ENCODE measurements at places on chromosomes 2 and 18.

DNA sequence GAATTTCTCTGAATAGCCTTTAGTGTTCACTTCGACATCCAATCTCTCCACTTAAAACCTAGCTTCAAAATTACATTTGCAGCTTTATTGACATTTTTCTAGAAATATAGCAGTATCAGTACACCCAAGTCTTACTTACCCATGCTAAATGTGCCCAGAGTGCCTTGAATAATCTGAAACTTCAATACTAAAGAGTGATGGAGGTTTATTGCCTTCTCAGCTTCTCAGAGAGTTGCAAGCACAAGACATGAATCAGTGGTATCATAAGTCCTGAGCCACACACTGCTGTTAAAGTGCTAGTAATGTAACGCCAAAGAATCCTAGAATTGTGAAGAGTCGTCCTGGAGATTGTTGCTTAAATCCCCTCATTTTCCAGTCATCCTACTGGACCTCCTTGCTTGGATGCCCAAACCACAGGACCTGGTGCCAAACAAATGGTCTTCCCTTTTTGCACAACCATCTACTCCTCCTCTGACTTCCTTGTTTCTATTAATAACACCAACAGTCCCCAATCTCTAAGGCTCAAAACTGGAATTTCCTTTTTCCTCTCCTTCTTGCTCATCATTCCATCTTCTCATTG is 83.2 kb upstream of the SPATS2L start:
- ATAC-seq = no peak

GRCh38 chr2:119425119-119425405 is 6.6 kb upstream of the TMEM37 start:
- ATAC-seq = no peak

DNA sequence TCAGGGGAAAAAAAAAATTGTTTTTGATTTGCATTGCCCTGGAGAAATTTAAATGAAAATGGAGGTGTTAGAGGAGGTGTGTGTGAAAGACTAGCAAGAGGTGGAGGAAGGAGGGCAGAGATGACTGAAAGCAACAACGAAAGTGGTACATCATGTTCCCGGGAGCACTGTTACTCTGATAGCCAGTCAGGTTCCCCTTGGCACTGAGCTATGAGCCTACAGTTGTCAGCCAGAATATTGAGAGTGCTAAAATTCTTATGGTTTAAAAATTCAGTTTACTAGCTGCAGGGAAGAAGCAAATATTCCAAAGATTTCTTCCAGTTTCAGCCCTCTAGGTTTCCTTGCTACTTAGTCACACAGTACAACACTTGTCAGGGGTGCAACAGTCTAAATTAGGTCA is 366.7 kb upstream of the DLGAP1 start:
- ATAC-seq = no peak

- ATAC-seq = no peak
Observed at GRCh38 chr18:79625195-79625923, 54.2 kb upstream of the CTDP1 start.

DNA sequence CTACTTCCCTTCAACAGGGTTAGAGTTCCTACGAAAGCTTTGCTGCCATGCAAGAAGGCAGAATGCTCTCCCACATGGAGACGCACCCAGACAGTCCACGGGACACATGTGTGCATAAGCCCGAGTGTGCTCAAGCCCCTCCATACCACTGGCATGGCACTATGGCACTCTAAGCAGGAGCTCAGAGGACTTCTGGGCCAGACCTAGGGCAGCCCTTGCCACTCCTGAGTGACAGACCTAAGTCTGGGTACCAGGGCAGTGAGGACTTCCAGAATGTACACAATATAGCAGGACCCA is 11.4 kb upstream of the ARID5A start:
- ATAC-seq = no peak
